NCI-H2081 treated with DMSO at 0.1 percent for 48 hours (cell line): ENCODE measurements at places on chromosomes 11 and 22.

GRCh38 chr11:134599299-134599771, 187.3 kb upstream of the B3GAT1 start:
- no peak for DNase-seq

DNA sequence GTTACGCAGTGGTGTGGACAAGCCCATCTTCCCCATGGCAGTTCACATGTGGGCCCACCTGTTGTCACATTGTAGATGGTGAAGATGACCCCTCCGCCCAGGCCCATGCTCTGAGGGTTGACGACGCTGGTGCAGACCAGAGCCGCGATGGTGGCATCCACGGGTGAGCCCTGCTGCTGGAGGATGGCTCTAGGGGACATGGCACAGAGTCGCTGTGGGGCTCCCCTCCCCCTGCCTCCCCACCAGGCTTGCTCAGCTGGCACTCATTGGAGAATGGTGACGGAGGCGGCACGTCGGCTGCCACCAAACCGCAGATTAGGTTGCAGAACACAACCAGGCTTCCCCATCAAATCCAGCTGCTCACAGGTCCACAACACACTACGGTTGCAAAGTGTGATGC, 11.1 kb downstream of the GGT5 start:
- no peak for DNase-seq

- no peak for DNase-seq
These were observed 239.1 kb upstream of the ARHGAP20 start for GRCh38 chr11:110951037-110951949.

DNA sequence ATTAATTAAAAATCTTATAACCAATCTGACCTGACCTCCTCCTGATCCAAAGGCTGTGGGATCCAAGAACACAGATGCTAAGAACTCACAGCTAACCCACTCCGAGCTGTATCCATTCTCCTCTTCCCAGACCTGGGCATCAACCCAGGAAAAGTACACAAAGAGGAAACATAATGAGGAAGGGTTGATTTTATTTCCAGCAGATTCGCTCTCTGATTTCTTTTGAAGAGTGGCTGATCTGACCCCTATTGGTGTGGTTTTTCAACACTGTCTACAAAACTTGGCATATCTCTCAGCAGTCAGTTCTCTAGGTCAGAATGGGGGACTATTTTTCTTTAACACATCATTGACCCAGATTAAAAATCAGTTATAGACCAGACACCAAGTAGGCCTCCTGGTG, 201.9 kb upstream of the UBASH3B start:
- DNase-seq: no peak

GRCh38 chr11:76783896-76784813, 999 bp downstream of the TSKU start:
- DNase-seq: no peak

- no peak for DNase-seq
These were observed 13.4 kb downstream of the TNKS1BP1 start for GRCh38 chr11:57311109-57311936.

DNA sequence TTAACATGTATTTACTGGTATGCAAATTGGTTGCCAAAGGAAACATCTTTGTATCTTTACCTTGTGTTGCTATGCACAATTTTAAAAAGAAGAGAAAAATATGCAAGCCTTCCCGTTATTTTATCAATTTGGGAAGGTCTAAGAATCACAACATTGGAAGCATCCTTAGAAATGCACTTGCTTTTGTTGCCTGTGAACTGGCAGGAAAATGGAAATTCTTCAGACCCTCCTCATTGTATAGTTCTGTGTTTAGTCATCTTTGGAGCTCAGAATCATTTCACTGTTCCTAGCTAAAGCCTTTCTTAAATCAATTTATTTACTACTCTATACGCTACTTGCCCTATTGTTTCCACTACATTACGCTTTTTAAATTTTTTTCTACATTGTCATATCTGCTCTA, 574.5 kb downstream of the DLG2 start:
- no peak for DNase-seq

GRCh38 chr11:119709638-119710346, 19.2 kb downstream of the NECTIN1 start:
- no peak for DNase-seq

- no peak for DNase-seq
These were observed 84.2 kb downstream of the FDX1 start for GRCh38 chr11:110513846-110514437.

DNA sequence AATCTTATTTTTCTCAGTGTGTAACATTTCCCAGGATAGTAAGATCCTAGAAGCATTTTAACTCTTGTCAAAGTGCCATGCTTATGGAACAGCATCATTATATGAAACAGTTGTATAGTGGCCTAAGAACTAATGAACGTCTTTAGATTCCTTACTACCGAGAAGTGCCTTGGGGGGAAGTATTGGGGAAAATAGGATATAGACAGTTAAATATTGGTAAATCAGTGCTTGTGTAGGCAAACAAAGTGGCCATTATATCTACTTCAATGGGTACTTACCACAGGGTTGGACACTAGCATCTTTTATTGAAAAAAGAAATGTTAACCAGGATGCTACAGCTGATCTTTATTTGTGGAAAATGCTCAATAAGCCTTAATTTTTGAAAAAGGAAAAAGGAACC, 11.3 kb downstream of the FAR1 start:
- no peak for DNase-seq

DNA sequence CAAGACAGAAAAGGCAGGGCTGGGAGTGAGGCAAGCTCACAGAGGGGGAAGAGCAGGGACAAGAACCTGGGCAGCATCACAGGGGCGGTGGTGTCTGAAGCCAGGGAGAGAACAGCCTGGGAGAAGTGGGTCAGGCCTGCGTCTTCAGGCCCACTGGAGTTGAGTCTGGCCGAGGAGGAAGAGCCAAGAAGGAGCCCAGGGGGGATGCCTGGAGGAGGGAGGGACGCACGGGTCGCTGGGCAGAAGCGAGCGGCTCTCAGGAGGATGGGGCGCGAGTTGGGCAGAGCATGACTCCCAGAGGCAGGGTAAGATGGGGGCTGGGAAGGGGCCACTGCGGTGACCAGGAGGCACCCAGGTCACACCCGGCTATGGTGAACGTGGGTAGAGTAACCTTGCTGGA, 18.5 kb downstream of the LRFN4 start:
- no peak for DNase-seq

GRCh38 chr22:36608987-36609386, 80.0 kb upstream of the EIF3D start:
- DNase-seq: no peak

- peak; percentile 58 for DNase-seq
These were observed 58.2 kb downstream of the ACER3 start for GRCh38 chr11:76918941-76919386.

DNA sequence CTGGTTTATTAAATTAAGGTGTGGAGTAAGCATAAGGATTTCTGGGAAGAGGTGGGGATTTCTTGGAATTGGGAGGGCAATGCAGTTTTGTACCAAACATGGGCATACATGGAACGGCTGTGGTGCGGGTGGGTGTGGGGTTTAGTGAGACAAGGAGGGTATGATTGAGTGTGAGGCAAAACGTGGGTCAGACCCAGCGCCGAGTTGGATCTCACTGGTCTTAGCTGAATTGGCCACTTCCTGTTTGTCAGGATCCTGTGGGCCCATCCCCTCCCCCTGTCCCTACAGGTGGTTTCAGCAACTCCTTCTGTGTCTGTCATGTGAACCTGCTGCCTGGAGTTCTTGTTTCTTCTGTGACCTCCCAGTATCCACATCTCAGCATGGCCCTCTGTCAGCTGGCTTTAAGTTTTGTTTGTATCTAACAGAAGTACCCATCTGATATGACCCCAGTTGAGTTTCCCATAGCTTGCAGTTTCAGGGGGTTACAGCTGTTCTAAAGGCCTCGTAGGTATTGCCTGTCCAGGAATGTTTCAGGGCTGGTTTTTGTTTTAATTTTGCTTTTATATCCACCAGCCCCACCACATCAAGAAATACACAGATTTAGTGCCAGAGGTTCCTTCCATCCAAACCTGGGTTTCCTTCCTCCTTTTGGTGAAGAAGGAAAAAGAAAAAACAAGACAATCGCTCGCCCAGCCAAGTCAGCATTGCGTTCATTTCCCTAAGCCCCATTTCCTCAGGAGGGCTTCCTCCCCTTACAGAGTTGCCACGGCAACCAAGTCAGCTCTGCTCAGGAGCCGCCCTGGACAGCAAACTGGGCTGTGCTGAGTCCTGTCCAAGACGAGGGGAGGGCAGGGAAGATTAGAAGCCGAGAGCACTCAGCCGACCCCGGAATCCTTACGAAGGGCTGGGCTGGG, 6.0 kb downstream of the APOL1 start:
- DNase-seq: no peak

GRCh38 chr22:35961480-35962295, 66.9 kb downstream of the RBFOX2 start:
- DNase-seq: no peak

DNA sequence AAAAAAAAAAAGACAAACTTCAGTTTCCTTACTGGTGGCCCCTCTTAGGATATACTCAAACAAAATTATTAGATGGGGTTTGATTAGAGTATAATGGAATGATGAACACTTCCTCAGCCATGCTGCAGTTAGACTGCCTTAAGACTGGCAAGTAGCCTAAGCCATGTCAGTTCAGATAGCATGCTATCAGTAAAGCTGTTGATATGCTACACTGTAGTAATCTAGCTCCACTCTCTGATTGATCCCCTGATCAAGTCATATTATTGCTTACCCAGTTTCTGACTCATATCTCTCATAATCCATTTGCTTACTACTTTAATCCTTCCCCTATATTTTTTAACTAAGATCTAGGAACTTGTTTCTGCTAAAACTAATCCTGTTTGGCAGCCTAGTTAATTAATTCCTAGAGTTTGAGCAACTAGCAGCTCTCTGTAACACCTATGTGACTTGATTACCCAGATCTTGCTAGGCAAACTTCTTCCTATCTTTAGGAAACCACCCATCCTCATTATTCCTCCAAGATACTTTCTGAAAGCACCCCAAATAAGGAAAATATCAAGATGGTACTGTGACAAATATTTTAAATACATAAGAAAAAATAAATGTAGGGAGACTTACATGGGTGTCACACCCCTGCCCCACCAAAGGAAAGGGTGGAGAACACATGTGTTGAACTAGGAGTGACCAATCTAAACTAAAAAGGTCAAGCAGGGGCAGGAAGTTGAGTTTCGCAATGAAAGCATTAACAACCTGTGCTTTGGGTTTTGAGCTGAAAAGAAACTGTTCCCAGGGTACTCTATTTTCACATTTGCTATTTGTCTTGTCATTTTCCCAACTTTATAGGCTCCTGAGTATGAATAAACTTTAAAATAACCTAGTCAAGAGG, 43.2 kb downstream of the PIK3C2A start:
- no peak for DNase-seq

DNA sequence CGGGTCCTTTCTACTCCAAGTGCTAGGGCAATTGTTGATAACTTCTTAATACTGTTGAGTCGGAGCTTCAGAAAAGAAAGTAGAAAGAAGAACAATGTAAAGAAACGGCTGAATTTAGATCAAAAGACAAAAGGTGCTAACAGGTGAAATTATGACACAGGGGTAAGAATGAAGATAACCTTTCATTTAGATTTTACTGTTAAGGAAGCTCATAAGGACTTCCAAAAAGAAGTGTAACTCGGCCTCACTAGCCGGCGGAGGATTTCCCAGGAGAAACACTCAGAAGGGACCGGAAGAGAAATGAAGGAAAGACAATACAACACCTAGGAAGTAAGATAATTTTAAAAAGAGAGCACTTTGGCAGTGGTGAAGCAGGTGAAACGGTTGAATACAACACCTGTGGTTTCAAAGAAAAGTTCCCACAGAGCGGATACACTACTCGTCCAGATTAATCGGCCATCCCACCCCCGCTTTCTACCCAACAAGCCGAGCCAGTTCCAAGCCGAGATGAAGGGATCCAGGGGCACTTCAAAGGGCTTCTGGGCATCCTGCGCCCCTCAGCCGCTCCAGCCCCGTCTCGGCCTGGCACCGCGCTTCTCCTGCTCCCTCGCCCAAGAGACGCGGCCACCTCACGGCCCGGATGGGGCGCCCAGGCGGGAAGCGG, 737 bp downstream of the PPP2R1B start:
- DNase-seq: no peak

DNA sequence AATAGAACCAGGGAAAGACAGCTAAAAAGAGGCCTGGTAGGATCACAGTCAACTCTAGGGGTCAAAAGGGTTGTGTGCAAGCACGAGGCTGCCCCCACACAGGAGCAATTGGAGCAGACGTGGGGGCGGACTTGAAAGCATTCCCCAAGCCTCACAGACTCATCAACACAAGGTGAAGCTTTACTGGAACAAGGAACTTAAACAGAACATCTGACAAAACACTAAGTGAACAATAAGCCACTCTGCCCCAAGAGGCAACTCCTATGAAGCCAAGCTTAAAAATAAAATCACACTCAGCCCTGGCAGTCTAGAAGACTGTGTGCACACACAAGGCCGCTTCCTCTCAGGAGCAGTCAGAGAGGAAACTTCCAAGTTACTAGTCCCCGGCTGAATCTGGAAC, 32.2 kb upstream of the TEAD1 start:
- no peak for DNase-seq

- DNase-seq: no peak
These were observed 75.0 kb downstream of the BRD1 start for GRCh38 chr22:49752598-49753091.

DNA sequence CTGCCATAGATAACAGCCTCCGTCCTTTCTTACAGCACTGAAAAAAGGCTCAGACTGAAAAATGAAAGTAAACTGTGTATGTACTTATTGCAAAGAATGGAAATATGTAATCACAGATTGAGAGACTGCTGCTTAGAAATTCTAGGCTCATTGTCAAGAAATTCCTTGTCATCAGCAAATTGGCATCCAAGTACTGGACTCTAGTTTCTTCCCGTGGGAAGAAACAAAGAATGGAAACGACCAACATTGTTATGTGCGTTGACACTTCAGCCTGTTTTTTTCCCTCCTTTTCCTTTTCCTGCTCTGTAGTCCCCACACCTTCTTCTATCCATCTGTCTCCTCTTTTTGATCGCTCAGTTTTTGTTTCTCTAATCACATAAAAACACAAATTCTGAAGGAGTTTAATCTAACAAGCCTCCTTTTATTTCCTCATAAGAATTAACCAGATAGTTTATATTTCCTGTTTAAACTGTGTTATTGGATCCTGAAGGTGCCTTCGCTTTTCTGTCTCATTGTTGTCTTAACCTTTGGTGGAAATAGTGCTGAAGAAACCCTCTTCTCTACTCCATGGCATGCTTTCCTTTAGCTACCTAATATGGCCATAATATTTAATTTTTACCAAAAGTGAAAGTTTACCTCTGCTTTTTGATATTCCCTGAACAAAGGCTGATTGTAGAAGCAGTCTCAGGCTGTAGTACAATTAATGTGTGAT, 20.0 kb upstream of the CASP12 start:
- DNase-seq: no peak

- DNase-seq: no peak
These were observed 2.3 kb downstream of the ATM start for GRCh38 chr11:108224911-108225786.

- DNase-seq: no peak
These were observed 745 bp upstream of the SHISAL1 start for GRCh38 chr22:44313385-44314006.
